CD4-positive, alpha-beta T cell treated with Interleukin-4 for 4 hours (primary cell): ENCODE measurements at places on chromosomes 3 and 15.
A peak's percentile ranks its signal among the peaks of the same experiment; 100 is the strongest.

GRCh38 chr3:89974903-89975519, 867.6 kb downstream of the EPHA3 start:
- DNase-seq: no peak

GRCh38 chr15:85024509-85025336, 43.1 kb downstream of the PDE8A start:
- DNase-seq: no peak

GRCh38 chr3:140850210-140850955, 91.3 kb upstream of the SLC25A36 start:
- no peak for DNase-seq

GRCh38 chr3:171334465-171334811, 125.8 kb downstream of the TNIK start:
- no peak for DNase-seq

DNA sequence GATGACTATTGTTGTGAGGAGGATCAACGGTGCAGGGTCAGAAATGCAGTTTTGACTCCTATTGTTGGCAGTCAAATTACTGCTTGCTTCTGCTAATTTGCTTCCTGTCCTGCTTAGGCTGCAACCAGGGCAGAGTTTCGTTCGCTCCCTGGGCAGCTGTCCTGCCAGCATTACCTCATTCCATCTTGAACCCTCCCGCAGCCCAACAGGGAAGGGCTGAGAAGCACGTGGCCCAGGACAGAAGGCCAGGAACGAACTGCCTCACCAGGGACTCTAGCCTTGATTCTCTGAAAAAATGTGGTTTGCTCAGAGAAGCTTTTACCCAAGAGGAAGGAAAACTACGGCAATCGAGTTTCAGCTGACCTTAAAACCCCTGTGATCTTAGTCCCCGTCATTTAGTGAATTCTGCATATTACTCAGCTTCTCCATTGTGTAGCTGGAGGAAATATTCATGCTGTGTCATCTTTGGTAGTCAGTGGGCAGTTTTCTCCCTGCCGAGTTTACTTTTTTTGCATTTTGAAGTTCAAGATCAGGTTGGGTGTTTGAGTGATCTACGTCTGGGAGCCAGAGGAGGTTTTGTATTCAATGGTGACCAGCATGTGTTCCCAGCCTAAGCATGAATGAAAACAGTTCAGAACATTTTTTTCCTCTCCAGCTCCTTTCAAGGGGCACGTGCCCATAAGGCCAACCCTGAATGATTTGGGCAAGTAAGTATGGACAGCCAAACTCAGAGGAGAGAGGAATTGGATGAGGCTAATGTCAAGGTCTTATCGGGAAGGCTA, 23.0 kb downstream of the TLNRD1 start:
- DNase-seq: peak; percentile 11

DNA sequence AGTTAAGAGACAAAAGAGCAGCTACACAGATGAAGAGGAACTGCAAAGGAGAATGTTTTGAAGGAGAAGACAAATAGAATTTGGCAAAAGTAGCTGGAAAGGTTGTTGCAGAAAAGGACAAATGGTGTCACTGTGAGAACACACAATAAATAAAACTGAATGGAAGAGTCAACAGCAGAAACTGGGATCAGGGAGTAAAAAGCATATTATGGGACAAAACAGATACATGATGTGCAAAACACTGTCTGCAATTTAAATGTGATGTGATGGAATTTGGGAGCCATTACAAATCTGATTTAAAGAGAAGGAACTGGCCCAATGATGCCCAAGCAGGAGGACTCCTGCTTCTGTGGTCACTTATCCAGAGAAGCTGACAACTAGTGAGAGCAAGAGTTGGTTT, 46.1 kb downstream of the CD47 start:
- no peak for DNase-seq

GRCh38 chr3:144141496-144141895, 169.9 kb downstream of the DIPK2A start:
- DNase-seq: no peak

DNA sequence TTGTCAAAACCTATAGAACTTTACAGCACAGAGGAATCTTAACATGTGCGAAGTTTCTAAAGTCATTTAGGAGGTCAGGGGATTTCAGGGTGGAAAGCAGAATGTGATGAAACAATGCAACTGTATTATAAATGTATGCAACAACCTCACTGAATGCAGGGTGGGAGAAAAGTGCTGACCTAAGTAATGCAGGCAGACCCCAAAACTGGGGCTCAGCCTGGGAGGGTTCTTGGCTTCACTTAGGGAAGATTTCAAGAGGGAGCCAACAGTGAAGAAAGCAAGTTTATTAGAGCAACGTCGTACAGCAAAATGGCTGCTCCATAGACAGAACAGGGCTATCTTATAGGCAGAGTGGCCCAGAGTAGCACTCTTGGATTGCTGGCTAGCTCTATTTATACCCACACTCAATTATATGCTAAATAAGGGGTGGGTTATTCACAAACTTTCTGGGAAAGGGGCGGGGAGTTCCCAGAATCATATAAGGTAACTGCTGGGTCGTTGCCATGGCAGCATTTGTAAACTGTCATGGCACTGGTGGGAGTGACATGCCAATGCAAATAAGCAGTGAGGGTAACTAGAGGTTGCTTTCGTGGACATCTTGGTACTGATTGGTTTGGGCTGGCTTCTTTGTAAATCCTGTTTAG, 14.2 kb upstream of the CAND2 start:
- DNase-seq: no peak

DNA sequence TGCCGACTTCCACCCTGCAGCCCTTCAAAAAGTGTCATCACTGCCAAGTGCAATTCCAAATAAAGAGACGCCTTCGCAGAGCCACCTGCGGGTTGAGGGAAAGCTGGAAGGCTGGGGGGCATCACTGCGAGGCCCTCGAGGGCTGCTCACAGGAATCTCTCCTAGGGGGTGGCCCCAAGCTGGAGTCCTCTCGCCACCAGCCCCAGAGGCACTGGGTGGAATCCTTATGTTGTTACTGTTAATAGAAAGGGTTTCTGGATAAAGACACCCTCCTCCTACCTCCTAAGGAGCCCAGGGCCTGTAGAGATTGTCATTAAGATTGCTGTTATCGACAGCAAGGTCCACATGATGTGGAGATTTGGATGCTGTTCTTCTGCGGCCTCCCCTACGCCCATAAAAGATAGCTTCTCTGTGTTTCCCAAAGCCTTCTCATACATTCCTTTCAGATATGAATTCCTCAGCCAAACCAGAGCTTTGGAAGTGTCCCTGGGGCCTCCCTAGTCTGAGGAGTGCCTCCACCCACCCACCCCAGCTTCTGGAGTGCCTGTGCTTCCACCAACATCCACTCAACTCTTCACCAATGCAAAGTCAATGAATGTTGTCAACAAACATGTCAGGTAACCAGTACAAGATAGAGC, 512.7 kb downstream of the SHQ1 start:
- DNase-seq: no peak

GRCh38 chr3:16478516-16478915, 35.0 kb downstream of the RFTN1 start:
- no peak for DNase-seq

- DNase-seq: no peak
Observed at GRCh38 chr3:110810356-110810755, 261.3 kb upstream of the NECTIN3 start.

DNA sequence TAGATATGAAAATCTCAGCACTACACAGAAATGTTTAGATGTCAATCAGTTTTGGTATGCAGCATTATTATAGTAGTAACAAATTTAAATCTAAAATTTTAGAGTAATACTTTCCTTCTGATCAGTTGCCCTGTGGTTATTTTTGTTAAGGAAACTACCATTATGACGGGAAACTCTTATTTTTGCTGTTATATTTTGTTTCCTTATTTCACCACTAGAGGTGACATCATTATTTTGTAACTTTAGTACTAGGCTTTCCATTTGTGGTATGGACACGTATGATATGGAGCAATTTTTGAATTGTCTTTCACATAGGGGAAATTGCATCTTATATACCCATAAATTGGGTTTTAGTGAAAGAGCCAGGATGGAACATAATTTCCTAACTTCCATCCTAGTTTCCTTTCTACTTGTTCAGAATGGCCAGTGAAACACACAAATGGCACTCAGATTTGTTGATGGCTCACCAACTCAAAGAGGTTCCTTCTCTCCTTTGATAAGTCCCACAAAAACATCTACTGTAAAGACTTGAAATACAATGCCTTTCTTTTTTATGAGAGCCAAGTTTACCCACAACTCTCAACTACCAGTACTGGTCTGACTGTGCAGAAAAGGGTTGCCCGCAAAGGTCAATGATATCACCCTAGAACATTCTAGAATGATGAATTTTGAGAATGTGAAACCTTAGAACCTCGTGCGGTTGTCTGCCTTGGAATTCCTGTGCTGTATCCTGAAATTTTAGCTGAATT, 19.4 kb upstream of the PPP4R2 start:
- no peak for DNase-seq

DNA sequence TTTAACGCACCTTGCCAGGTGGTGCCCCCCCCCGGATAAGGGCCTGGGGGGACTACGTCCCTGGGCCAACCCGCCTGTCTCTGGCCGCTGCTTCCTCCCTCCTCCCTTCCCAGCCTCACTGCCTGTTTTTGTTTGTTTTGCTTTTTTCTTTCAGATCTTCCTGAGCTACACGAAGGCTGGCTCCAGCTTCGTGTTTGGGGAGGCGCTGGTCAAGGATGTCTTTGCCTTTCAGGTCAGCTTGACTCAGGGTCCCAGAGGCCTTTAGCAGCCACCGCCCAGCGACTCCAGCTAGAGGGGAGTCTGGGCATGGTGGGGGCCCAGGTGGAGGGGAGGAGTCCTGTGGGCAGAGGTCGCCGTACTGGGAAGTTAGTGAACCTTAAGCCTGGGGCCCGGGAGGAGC, 24.1 kb downstream of the SLC28A1 start:
- DNase-seq: no peak

DNA sequence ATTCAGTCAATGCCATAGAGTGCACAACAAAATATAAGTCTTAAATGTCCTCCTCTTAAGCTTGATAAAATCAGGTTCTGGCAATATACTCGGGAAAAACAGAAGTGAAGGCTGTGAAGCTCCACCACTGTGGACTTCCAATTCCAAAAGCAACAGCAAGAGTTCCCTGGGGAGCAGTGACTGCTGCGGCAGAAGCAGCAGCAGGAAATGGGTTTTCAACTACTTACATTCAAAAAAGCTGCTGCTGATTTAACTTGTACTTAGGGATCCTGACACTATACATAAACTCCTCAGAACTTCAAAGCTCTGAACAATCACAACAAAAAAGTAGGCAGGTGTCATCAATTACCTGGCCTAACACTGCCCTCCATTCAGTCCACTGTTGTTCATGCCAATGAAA, 4.7 kb downstream of the CEP152 start:
- DNase-seq: no peak

DNA sequence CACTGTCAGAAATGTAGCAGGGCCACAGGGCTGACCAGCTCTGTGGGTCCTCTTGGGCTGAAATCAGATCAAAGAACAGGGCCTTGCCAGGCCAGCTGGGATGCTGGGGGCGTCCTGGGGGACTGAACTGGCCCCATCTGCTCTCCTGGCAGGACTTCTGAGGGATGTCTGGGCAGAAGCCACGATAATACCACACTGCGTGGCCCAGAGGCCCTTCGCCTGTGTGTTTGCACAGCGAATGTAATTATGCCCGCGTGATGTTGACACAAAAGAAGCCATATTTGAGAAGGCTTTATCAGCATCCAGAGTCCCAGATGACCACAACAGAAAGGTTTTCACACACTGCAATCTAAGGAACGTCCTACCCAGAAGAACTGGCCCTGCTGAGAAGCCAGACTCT, 174.0 kb downstream of the RAB11A start:
- no peak for DNase-seq
